Posterior cingulate gyrus (tissue), 11 donors: ENCODE measurements at places on chromosomes 2 and 18.

- no peak for DNase-seq
Measured at GRCh38 chr18:52183107-52183506, 156.9 kb upstream of the DCC start.

DNA sequence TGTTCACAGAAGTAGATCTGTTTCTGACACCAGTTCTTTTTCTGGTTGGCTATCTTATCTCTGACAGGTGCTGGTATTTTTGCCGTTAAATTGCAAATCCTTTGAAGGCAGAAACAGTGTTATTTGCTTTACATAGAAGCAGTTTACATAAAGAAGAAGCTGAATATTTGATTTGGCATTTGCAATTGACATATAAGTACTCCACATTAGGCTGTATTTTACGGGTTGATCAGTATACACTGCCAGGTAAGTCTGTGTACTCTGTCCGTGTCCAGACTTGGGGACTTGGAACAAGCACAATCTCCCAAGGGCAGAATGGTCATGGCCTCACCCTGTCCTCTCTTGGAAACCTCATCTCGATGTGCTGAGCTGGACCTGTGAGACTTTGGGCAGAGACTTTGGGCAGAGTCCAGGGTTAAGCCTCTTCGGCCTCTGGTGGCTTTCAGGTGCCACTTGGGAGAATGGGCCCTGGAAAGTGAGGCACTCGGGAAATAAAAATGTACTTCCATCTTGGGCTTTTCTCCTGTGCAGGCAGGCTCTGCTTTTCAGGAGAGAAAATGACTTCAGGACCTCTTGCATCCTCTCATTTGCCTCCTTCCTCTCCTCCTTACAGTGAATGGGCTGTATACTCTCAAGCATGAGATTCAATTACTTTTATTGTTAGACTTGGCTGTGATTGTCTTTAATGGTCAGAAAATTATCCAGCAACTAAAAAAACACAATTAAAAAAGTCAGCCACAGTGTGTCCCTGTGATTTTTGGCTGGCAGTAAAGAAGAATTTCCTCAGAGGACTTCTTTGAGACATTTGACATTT lies 108.5 kb downstream of the RAPGEF4 start:
- no peak for DNase-seq

GRCh38 chr2:61272421-61273070 lies 110.6 kb downstream of the C2orf74 start:
- DNase-seq = no peak

GRCh38 chr2:19989667-19990415 lies at the start of gene WDR35:
Gene WDR35, minus strand, starts transcription at chr2:19990105. Its CDS starts 90 bp downstream, at chr2:19990015.
- peak; percentile 87 for DNase-seq

GRCh38 chr2:118845522-118846441 lies 1.7 kb downstream of the EN1 start:
- no peak for DNase-seq

- no peak for DNase-seq
Measured at GRCh38 chr18:64380117-64380516, 231.2 kb upstream of the LINC00305 start.

GRCh38 chr2:11534071-11534745 lies 363 bp downstream of the GREB1 start:
- DNase-seq = no peak

DNA sequence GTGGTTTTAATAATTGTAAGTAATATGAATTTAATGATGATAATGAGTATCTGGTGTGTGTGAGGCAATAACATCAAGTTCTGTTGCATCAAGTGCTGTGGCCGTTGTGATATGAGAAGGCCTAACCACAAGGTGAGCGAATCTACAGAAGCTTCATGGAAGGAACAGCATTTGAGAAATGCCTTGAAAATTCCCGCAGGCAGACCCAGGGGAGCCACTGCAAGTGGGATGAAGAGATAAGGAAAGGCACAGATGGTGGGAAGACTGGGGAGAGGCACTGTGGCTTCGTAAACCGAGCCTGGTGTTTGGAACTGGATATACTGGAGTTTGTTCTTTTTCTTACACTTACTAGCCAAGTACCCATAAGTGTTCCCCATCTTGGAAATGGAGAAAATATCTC lies 357.5 kb downstream of the PTPRM start:
- no peak for DNase-seq
